Left renal cortex interstitium (tissue), 4 donors: ENCODE measurements at places on chromosomes 5 and 9.

DNA sequence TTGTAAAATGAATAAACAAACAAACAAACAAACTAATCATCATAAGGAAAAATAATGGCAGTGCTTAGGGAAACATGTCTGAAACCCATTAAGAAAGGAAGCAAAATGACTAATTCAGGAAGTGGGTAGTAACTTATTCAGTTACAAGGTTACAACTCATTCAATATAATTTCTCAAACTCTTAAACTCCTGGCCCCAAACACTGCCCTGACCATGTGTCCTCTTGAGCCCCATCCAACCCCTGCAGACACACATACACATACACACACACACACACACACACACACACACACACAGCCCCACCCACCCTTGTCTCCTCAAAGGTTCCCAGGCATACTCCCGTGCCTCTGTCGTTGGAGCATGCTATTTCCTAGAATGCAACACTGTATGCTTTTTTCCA is 193.9 kb downstream of the SEC61B start:
- DNase-seq, result no peak

GRCh38 chr5:142844866-142845265 is 74.7 kb downstream of the ARHGAP26 start:
- no peak for DNase-seq

DNA sequence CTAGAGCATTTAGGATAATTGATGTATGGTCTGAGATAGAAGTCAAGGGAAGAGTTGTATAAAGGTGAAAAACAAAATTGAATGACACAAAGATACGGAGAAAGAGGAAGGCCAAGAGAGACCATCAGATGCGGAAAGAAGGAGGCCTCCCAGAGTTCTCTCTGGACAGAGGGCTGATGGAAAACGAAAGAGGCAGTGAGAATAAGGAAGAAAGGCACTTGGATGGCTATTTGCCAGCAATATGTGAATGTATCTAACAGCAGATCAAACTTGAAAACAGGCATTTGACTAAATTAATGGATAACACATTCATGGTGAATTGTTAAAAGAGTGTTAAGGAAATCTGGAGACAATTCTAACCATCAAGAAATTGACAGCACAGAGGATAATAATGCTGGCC is 2.4 kb upstream of the DOCK8 start:
- DNase-seq, result no peak

DNA sequence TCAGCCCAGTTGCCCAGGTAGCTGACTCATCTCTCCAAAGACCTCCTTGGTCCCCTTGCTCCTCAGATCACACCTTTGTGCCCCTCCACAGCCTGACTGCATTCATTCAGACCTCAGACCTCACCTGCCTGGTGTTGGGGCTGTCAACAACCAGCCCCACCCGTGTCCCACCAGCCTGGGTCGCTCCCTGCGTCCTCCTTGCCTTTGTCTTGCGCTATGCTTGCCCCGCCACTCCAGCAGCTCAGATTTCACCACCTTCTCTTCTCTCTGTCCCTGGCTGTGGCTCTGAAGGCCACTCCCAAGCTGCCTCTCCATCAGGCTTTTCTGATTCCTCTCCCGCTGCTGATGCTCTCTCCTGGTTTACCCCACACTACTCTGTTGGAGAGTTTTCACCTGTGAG is 103.5 kb downstream of the MVB12B start:
- DNase-seq, result no peak

GRCh38 chr5:60257596-60258271 is 364.2 kb upstream of the PDE4D start:
- no peak for DNase-seq

DNA sequence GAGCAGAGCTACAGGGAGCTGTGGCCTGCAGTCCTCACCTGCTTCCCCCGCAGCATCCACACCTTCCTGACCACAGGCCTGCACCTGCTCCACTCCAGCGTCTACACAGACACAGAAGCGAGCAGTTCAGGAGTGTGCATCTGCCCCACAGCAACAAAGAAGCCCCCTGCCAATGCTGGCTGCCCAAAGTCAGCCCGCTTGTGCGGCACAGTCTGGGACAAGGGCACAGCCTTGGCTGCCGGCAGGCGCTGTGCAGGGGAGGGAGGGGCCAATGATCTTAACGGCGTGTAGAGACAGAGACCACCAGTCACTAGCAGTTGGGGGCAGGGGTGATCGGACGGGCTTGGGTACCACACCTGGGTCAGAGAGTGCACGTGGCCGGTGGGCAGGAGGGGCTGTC is 6.6 kb downstream of the BRD9 start:
- DNase-seq, result no peak

GRCh38 chr9:18422296-18423036 is 51.5 kb upstream of the ADAMTSL1 start:
- no peak for DNase-seq

- DNase-seq, result no peak
Observed at GRCh38 chr5:113692466-113692865, 179.0 kb downstream of the YTHDC2 start.

DNA sequence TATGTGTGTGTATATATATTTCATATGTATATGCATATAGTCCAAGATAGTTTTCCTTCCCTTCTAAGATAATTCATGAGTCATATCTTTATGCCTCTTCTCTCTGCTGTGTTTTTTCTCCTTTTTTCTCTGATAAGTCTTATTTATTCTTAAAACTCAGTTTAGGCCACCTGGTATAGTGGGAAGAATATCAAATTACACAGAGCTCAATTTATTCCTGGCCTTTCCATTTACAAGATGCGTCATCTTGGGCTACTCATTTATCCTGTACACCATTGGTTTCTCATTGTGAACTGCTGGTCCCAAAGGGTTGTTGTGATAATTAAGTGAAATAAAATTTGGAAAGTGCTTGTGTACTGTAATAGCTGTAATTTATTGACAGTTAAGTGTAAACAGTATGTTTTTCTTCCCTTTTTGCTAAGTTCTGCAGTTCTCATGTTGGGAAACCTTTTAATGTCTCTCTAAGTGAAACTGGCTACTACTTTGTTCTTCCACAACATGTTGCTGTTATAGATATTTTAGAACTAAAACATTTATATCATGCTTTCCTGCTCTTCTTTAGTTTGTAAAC is 19.4 kb downstream of the CCDC171 start:
- DNase-seq, result no peak

- peak; percentile 27 for DNase-seq
Observed at GRCh38 chr9:91659529-91660495, 236.2 kb upstream of the NFIL3 start.

GRCh38 chr5:134511796-134512660 is 13.4 kb upstream of the JADE2 start:
- no peak for DNase-seq

DNA sequence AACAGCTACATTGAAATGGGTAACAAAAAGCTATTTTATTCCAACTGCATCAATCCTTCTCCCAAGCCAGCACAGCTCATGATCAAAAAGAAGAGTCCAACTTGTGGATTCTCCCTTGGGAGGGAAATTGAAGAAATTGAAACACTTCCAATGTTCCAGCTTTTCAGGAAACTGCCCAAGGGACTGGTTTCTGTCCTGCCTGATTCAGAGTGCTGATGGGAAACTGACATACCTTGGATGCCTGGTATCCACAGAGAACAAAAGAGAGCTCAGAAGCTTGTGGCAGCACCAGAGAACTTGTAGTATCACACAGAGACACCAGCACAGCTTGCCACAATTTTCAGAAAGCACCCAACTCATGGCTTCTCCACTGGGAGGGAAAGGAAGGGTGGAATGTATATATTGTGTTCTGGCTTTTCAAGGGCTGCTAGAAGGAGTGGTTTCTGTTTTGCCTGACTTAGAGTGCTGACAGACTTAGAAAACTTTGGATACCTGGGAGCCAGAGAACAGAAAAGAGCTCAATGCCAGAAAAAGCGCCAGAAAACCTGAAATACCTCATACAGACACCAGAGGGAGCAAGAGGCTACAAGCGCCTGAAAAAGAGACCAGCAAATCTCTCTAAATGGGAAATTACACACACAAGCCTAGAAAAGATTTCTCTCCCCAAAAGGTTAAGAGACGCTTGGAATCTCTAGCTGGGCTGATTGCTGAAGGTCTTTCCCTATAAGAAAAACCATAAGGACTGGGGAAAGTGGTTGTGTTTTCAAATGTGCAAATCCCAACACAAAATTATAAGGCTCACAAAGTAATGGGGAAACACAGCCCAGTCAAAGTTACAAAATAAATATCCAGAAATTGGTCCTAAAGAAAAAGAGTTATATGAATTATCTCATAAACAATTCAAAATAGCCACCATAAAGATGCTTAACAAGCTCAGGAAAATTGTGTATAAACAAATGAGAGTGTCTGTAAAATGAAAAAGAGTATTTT is 178.8 kb downstream of the SPOCK1 start:
- peak; percentile 27 for DNase-seq

- DNase-seq, result no peak
Observed at GRCh38 chr9:133089271-133089671, 27.5 kb downstream of the CEL start.

DNA sequence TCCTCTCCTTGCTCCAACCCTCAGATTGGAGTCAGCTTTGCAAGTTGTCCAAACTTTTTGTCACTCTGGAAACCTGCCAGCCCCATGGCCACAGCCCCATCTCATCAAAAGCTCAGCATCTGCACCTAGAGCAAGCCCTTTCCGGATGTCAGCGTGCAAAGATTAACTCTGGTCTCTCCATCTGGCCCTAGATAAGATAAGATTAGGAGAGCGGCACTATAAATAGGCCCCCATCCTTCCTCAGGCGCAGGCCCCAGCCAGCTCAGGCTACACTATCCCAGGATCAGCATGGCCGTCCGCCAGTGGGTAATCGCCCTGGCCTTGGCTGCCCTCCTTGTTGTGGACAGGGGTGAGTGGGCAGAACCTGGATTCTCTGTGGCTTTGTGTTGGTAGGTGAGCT is at the start of gene SPINK4:
Gene SPINK4 (plus strand): TSS at position 247 of the 400 bp plus-strand sequence. CDS start 42 bp downstream, at position 289.
- DNase-seq, result no peak

DNA sequence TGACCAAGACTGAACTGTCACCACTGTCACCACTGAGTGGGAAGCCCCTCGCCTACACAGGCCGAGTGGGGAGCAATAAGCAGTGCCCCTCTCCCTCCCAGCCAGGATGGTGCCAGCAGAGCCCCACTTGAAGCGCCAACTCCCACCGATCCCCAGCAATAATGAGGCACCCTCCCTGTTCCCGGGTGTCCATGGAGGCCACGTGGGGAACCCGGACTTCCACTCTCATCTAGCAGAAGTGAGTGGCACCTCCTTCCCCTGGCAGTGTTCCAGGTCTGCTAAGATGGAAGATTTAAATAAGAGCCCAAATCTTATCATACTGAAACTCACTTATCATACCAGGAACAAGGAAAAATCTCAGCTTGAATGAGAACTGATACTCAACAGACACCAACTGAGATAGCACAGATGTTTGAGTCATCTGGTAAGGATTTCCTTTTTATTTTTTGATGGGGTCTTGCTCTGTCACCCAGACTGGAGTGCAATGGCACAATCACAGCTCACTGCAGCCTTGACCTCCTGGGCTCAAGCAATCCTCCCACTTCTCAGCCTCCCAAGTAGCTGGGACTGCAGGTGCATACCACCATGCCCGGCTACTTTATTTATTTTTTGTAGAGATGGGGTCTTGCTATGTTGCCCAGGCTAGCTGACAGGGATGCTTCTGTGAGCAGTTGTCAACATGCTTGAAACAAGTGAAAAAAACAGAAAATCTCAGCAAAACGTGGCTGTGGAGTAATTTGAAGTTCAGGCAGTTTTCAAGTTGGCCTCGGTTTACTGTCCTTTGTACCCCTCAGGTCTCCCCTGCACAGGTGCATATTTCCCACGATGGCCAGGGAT is 29.6 kb upstream of the ASS1 start:
- no peak for DNase-seq

- no peak for DNase-seq
Observed at GRCh38 chr9:37632479-37632878, 18.3 kb upstream of the FRMPD1 start.

GRCh38 chr5:100550531-100551051 is 15.4 kb downstream of the FAM174A start:
- DNase-seq, result no peak

DNA sequence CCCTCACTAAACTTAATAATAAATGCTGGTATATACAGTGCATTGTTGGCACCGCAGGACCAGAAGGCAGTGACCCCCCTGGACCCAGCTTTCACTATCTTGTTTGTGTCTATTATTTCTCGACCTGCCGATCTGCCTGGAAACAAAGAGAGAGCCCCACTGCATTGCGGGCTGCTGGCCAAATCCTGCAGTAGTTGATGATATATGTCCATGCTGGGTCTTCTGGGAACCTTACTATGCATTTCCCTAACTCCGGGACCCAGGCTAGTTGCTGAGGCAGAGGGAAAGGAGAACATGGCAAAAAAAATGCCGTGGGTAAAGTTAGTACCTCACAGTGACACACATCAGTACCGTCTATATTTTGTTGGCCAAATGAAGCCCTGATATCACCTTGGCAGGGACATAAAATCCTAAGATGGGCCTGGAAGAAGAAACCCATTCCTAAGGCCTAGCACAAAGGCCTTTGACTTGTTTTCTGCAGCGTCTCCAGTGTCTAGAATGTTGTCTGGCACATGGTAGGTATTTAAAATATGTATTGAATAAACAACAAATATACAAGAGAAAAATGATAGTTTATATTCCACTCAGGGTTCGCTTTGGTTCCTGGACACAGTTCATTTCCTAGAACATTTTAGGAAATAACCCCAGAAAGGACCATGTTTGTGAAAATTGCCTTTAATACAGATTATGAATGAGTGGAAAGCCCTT is 46.1 kb downstream of the NMUR2 start:
- no peak for DNase-seq

GRCh38 chr5:77945874-77946273 is 169.7 kb upstream of the TBCA start:
- no peak for DNase-seq

GRCh38 chr5:146622391-146622790 is 106.4 kb upstream of the GPR151 start:
- DNase-seq, result no peak

GRCh38 chr5:141603923-141604717 is 14.7 kb downstream of the DIAPH1 start:
- no peak for DNase-seq
